ENCODE measurements at places on chromosomes 3 and 15.

- H3K27me3 ChIP-seq = no peaks in the 10 kb centered on the region
- H3K27ac ChIP-seq = no peak overlapping the region
- H3K4me1 ChIP-seq = peaks cover 9% of the 10 kb centered on the region
- H3K4me3 ChIP-seq = no peak overlapping the region
- H3K36me3 ChIP-seq = no peaks in the 10 kb centered on the region
- DNase-seq = no peak
Observed at GRCh38 chr15:29055876-29056275, 170.1 kb downstream of the APBA2 start.

DNA sequence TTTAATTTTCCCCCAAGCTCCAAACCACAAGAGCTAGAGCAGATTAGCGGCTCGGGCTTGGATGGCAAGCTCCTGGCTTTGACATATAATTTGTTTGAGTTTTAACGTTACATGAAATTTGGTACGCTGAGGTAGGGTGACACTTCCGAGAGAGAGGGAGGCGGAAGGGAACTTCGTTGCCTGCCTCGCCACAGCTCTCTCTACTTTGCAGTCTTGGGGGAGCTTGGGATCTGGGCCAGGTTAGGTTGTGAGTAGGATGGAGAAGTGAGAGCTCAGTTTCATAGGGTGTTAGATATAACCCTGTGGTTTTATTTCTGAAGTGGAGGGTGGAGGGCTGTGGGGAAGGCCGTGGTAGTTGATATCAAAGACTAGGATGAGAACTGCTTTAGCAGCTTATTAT, 39.7 kb downstream of the LRTM1 start:
- no peaks in the 10 kb centered on the region for H3K27me3 ChIP-seq
- DNase-seq = no peak
- H3K4me3 ChIP-seq = no peak overlapping the region
- no peaks in the 10 kb centered on the region for H3K4me1 ChIP-seq
- no peaks in the 10 kb centered on the region for H3K36me3 ChIP-seq

- no peaks in the 10 kb centered on the region for H3K27me3 ChIP-seq
- no peaks in the 10 kb centered on the region for H3K36me3 ChIP-seq
- DNase-seq = no peak
- H3K4me1 ChIP-seq = 0 out of 2 replicates have a peak, but pooled peaks cover 1% of the 10 kb centered on the region
- H3K27ac ChIP-seq = no peak overlapping the region
- H3K4me3 ChIP-seq = peak overlapping the region; percentile 29
Observed at GRCh38 chr3:149658744-149659497, 1.1 kb upstream of the WWTR1 start.

GRCh38 chr15:81926981-81927380, 118.8 kb downstream of the MEX3B start:
- H3K36me3 ChIP-seq = no peaks in the 10 kb centered on the region
- H3K27me3 ChIP-seq = no peaks in the 10 kb centered on the region
- DNase-seq = no peak
- H3K4me1 ChIP-seq = no peaks in the 10 kb centered on the region
- no peak overlapping the region for H3K27ac ChIP-seq

DNA sequence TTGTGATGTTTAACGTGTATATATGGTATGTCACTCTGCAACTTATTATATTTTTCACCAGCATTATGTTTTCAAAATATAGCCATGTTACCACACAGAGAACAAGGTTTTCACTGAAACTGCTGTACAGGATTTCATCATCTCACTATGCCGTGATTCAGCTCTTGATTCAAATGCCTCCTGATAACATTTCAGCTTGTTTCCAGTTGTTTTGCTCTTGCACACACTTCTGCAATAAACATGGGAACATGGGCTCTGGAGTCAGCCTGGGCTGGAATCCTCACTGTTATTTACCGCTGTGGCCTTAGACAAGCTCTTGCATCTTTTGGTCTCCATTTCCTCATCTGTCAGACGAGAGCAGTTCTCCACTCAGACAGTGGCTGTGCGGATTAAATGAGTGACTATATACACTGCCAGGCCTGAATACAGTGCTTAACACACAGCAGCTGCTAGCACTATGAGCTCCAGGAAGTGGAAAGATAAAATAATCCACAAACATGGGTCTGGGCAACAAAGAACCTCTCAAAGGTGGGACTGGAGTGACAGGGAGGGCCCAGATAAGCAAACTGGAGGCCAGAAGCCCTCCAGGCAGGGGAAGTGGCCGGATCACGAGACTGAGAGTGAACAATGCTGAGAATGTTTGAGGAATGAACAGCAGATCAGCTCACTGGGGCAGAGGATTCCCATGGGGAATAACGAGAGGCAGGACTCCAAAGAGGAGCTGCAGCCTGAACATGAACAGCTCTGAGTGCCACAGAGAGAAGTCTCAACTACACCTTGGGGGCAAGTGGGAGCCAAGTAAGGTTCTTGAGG, 17.7 kb downstream of the NTRK3 start:
- H3K27ac ChIP-seq = no peak overlapping the region
- peaks cover 5% of the 10 kb centered on the region for H3K4me1 ChIP-seq
- no peak overlapping the region for H3K4me3 ChIP-seq
- H3K27me3 ChIP-seq = no peaks in the 10 kb centered on the region

- H3K4me3 ChIP-seq = no peak overlapping the region
- no peak for DNase-seq
- no peaks in the 10 kb centered on the region for H3K36me3 ChIP-seq
Observed at GRCh38 chr3:34067536-34068051, 269.2 kb downstream of the PDCD6IP start.

DNA sequence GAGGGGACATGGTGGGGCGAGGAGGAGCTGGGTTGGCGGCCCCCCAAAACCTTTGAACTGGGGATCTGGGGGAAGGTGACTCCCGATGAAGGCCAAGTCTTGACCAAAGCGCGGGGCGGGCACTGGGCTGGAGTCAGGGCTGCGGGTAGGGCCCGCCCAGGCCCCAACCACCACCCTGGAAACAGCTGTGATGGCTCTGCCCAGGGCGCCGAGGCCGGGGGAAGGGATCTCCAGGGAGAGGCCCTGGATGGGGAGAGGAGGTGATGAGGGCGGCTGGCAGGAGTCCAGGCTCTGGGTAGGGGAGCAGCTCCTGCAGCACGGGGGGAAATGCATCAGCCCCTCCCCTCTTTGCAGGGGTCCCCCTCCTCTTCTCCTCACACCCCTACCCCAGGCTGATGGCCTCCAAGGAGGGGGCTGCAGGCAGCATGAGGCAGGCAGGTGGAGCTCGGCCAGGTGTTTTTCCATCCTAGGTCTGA, 5.9 kb upstream of the C15orf39 start:
- DNase-seq = no peak

DNA sequence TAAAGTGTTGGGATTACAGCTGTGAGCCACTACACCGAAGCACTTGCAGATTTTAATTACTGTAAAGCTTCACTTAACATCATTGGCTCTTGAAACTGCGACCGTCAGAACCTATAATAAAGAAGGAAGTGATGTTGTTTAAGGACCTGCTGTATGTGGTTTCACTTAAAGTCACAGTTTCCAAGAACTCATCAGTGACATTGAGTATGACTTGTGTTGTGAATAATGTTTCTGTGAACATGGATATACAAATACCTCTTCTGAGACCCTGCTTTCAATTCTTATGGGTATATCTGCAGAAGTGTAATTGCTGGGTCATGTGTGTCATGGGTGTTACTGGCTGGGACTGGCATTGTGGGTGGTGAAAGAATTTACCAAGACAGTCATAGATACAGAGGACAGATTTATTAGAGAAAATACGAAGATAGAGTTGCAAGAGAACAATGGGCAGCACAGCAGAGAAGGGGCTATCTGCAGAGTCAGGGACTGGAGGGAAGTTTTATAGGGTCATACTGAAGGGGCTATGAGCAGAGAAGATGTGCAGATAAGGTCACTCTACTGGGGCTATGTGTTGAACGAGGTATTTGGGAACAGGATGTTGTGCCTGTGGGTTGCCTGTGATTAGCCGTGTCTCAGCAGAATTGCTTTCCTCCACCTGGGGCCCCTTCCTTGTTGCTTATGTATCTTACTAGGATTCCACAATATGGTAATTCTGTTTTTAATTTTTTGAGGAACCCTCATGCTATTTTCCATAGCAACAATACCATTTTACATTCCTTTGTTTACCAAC, 4.5 kb downstream of the NDUFB5 start:
- H3K36me3 ChIP-seq = no peaks in the 10 kb centered on the region
- no peak for DNase-seq
- no peak overlapping the region for H3K27ac ChIP-seq
- no peaks in the 10 kb centered on the region for H3K27me3 ChIP-seq
- no peak overlapping the region for H3K4me3 ChIP-seq
- H3K4me1 ChIP-seq = no peaks in the 10 kb centered on the region
